ENCODE measurements at places on chromosomes 5 and 9.

GRCh38 chr5:44900273-44900954, 91.7 kb downstream of the MRPS30 start:
- DNase-seq = no peak

GRCh38 chr5:161846746-161847145, 1.2 kb upstream of the GABRA1 start:
- DNase-seq = no peak

DNA sequence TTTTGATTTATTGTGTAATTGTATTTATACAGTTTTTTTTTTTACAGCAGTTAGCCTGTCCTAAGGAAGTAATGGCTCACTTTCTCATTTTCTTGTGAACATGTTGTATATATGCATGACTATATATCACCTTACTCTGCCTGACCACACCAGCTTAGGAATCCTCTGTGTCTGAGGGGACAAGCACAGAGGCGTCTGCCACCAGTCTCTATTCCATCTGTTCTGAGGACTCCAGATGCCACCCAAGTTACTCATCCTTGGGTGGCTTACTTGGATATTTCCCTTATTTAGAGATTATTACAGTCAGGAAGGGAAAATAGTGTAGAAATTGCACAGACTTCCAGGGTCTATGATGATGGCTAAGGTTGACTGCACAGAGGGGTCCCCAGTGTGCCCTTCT, 256.3 kb upstream of the C9orf72 start:
- no peak for DNase-seq

DNA sequence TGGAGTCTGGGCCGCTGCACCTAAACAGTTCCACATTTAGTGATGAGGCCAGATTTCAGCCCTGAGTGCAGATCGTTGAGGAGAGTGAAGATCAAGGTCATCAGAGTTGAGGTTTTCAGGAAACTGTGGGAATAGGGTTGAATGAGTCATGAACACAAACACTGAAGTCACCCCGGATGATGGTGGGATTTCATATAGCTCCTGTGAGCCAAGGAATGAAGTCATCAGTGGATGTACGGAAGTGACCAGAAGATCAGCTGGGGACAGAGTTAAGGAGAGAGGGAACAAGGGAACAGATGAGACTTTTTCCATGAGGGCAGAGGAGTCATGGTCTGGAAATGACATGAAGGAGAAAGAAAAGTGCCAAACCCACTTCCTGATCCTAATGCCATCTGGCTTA, 36.5 kb downstream of the PALM2AKAP2 start:
- DNase-seq = no peak

DNA sequence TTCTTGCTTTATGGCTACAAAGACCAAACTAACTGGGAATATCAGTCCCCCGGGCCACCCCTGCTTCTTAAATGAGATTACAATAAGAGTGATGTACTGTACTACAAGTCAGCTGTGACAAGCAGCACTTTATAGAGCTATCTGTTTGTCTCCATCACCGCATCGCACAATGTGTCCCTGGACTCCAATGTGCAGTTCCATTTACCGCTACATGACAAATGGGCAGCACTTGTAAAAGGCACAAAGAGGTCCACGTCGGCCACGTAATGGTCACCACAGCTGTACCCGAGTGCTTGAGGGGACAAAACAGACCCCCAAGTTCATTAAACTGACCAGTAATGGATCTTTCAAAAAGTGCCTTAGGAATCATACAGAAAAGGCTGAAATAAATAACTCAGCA, 54.1 kb downstream of the PSMB7 start:
- DNase-seq = no peak
